H9 (cell line): ENCODE measurements at places on chromosomes 1 and 21.
A peak's percentile ranks its signal among the peaks of the same experiment; 100 is the strongest.

GRCh38 chr1:151210830-151211229 lies 12.5 kb downstream of the PIP5K1A start:
- no peak for DNase-seq

- DNase-seq, result no peak
These were observed 1048.5 kb downstream of the PLA2G4A start for GRCh38 chr1:187877220-187877619.

GRCh38 chr1:206066479-206067171 lies 13.7 kb downstream of the RHEX start:
- DNase-seq, result no peak

DNA sequence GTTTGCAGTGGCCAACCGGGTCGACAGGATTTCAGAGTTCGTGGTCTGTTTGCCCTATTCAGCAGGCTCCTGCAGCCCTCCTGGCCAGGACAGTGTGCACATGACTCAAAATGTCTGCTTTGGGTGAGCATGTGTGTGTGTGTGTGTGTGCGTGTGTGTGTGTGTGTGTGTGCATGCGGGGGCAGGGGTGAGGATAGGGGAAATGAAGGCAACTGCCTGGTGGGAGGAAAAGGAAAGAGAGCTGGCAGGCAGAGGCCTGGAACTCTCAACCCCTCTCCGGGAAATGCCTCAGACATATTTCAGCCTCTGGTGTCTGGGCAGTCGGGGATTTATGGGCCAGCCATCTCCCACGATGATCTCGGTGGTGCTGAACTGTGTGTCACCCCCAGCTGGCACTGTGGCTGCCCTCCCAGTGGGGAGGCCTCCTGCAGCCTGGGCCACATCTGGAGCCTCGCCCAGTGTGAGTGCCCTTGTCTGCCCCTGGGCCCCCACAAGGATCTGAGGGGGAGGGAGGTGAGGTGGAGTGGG lies 15.2 kb downstream of the CDCP2 start:
- DNase-seq, result no peak

DNA sequence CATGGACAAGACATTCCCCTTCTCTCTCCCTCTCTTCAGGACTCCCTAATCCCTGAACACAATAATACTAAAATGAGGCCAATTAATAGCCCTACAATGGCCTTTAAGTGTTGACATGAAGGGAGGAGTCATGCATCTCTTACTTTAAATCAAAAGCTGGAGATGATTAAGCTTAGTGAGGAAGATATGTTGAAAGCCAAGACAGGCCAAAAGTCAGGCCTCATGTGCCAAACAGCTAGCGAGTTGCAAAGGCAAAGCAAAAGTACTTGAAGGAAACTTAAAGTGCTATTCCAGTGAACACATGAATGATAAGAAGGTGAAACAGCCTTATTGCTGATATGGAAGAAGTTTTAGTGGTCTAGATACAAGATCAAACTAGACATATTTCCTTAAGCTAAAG lies 49.5 kb upstream of the CD46 start:
- no peak for DNase-seq

DNA sequence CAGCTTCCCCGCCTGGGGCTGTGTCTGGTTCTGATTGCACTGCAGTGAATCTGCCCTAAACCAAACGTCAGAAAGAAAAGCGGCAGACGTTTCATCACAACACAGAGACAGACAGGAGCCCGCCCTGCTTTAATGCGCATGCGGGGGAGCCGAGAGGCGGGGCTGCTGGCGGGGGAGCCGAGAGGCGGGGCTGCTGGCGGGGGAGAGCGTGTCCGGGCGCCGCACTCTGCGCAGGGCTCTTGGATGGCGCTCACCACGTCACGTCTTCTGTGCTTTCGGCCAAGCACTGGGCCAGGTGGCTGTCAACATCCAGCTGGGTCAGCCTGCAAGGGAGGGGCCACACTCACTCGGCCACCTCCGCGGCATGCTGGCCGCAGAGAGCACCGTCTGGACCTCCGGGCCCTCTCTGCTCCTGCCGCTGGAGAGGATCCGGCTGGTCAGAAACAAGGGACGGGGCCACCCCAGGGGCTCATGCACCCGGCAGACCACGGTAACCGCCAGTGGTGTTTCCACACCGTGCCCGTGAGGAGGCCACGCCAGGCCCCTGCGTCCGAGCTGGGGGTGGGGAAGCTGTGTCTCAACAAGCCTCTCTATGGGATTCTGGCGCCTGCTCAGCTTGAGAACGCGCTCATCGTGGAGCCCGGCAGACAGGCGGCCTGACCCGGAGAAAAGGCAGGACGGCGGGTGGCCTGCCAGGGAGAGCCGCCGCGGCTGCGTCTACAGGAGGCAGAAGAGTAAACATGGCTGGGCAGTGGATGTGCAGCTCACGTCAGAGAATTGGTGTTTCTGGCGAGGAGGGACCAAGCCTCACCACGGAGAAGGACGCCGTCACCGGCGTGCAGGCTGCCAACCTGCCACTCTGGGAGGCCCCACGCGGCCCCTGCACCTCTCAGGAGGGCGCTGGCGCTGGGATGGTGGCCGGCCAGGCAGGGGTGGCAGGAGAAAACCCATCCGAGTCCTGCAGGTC lies 4.8 kb downstream of the FAAP20 start:
- DNase-seq, result peak; percentile 96

DNA sequence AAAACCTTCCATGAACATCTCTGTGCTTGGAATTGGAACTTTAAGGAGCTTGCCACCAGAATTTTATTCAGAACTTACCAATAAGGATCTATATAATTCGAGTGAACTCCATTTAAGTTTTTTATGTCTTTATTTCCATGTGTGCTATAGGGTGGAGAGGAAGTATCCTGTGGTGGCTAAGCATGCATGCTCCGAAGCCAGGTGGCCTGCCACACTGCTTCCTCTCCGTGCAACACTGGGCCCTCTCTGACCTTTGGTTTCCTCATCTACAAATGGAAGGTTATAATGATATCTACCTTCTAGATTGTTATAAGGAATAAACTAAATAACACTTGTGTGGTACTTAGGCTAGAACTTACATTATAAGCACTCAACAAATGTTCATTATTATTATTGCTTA lies 382.1 kb downstream of the PTPRC start:
- no peak for DNase-seq

DNA sequence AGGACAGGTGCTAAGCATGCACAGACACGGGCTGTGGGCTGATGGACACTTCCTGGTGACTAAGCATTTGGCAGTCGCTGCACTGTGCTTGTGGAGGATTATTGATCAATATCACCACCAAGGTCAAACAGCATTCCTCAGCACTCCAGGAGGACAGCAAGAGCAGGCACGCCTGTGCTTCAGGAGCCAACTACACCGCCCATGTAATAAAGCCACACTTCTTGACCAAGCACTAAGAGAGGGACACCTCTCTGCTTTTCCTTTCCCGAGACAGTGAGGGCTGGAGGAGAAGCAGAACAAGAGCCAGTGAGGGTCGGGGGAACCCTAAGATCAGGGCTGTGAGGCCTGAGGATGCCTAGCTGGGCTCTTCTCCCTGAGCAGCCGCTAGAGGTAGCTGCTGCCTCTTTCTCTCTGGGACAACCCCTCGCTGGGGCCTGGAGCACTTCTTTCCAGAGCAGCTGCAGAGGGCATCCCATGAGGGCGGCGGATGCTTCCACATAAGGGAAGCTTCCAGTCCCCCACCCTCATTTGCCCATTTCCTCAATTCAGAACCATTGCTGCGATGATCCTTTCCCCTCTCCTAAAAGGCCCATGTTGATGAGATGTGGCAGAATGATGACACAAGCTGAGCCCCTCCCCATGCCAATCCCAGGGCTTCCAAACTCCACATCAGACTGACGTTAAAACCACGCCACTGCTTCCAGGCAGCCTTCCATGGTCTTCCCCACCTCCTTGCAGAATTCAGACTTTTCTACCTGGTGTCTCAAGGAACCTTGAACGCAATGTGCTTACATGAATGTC lies 19.1 kb downstream of the RAB7B start:
- peak; percentile 80 for DNase-seq

- DNase-seq, result no peak
These were observed 9.7 kb downstream of the ADARB1 start for GRCh38 chr21:45084121-45084520.

DNA sequence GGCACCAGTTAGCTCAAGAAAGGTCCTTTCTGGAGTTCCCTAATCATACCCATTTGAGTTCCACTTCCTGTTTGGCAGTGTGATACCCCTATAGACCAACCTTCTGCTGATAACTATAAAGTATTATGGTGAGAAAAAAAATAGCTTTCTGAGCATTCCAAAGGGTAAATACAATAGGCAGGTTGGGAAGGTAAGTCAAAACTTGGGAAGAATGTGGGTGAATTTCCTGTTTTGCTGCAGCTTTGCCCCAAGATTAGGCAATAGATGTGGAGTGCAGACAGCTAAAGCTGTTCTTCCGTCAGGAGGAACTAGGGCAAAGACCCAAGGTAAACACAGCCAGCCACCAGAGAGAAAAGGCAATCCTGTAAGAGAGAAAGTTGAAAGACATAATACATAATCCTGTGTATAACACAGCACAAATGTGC lies 49.9 kb upstream of the GUCA2A start:
- DNase-seq, result no peak

DNA sequence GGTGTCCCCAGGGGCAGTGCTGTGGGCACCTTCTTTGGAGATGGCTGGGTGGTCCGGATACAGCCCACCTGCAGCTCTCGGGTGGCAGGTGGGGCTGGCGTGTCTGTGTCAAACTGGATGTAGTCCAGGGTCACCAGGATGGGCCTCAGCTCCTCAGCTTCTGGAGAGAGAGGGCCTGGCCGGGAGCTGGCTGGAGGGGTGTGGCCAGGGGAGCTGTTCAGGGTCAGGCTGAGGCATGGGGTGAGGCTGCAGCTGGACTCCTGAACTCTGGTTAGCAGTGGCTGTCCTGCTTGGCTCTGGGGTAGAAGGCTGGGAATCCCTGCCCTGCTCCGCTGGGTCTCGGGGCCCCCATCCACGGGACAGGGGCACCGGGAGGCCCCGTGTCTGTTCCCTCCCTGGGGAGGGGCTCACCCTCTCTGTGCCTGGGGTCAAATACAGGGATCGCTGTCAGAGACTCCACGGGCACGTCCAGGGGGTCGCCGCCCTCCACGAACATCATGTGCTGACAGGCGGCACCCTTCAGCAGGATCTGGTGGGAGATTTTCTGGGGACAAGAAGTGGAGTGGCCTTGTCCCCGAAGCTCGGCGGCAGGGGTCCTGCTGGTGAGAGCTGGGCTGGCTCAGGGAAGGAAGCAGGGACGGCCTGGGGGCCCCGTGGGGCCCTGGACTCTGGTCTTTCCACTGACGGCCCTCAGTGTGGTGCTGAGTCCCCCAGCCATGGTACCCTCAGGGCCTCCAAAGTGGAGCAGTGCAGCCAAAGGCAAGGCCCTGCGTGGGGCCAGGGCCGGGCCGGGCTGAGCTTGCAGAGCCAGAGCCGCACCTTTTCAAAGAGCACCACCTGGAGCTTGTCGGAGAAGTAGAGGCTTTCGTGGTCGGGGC lies 4.1 kb upstream of the TMEM52 start:
- peak; percentile 37 for DNase-seq

DNA sequence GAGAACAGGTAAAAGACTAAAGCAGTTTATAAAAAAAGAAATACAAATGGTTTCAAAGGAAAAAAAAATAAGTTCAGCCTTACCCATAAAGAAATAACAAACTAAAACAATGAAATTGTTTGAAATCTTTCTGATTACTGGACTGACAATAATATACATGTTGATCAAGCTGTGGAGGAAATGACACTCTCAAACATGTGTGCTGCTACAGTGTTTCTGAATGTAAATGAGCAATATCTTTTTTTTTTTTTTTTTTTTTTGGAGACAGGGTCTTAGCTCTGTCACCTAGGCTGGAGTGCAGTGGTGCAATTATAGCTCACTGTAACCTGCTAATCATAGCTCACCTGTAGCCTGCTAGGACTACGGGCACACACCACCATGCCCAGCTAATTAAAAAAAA lies 6.5 kb downstream of the EPS15 start:
- no peak for DNase-seq

GRCh38 chr1:155272466-155273342 lies 600 bp downstream of the CLK2 start:
- no peak for DNase-seq

GRCh38 chr1:47679826-47680225 lies 242.0 kb downstream of the FOXD2 start:
- DNase-seq, result peak; percentile 10

DNA sequence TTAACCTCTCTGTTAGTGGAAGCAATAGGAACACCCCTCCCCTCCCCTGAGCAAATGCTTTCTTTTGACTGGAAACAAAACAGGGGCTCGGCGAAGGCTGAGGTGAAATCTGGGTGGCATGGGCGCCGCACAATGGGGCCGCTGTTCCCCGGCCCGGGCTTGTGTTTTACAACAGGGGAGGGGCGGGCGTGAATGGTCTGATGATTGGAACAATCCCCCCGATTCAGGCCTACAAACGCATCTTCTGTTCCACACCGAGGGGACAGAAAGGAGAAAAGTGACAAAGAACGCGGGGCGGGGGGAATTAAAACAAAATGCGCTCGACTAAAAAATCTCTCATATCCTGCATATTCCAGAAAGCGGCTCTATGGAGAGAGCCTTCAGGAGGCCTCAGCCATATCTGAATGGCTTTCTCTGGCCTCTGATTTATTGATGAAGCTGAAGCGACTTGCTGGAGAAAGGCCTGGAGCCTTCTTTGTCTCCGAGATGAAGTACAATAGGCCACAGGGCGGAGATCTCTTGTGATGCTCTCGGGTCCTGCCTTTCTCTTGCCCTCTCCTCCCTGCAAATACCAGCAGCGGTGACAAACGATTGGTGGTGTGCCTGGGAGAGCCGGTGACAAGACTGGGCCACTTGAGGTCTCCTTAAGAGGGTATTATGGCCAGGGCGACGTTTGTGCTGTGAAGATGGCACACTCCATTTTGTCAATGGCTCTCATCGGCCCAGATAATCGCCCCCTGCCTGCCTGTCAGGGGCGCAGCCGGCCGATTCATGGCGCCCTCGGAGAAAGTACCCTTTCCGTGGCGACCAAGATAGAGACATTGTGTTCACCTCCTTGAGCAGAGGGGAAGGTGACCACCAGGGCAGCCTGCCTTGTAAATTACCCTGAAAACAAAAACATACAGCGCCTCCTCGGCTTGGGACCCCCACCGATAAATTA lies 47.1 kb upstream of the OLIG2 start:
- DNase-seq, result no peak

DNA sequence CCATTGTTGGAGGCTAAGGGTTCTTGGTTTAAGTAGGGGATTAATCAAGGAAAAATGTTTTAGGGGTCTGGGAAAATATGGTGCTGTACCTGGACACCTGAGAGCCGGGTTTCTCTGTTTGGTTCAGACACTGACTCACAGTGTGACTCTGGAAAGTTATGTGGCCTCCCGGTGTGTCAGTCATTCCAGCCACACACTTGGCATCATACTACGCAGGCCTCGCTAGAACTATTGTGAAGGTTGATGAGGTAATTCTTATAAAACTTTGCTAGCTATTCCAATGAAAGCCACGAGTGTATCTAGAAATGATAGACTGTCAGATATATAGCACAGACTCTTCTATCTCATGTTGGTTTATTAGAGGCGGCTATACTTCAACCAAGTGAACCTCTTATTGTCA lies 4.8 kb upstream of the CAMSAP2 start:
- no peak for DNase-seq

GRCh38 chr1:6419397-6419803 lies 319 bp downstream of the HES2 start:
- DNase-seq, result peak; percentile 72

GRCh38 chr1:30645807-30646206 lies 77.6 kb downstream of the MATN1 start:
- no peak for DNase-seq
